Renal cortical epithelial cell (primary cell): ENCODE measurements at places on chromosomes 7 and 10. TPM values are rescaled to one million over a fixed set of nuclear protein-coding genes. Genes with fewer than 3 reads are reported as not detected.

The CPA4 gene
- total RNA-seq = 4.7 and 22.7 TPM in 2 replicates

The AQP1 gene
- total RNA-seq = 4.4 and 33.0 TPM in 2 replicates

The UCMA gene
- total RNA-seq = not detected in 2 replicates

The CUZD1 gene
- total RNA-seq = 0.69 and 1.2 TPM in 2 replicates

The DGKI gene
- total RNA-seq = 8.0 and 17.5 TPM in 2 replicates

The PNLIP gene
- not detected in 2 replicates for total RNA-seq

The LRIT1 gene
- not detected in 2 replicates for total RNA-seq

The NUDT13 gene
- 1.2 and 1.7 TPM in 2 replicates for total RNA-seq

The NKX6-2 gene
- total RNA-seq = 0.35 TPM in 1 of 2 replicates, not detected in the other

The BHLHA15 gene
- 0.94 and 1.0 TPM in 2 replicates for total RNA-seq

The UCN3 gene
- not detected in 2 replicates for total RNA-seq

The PON1 gene
- total RNA-seq = not detected in 2 replicates

The DENND2A gene
- total RNA-seq = 13.5 and 67.9 TPM in 2 replicates
